Central memory CD8-positive, alpha-beta T cell (primary cell): ENCODE measurements at places on chromosomes 12 and 14.

DNA sequence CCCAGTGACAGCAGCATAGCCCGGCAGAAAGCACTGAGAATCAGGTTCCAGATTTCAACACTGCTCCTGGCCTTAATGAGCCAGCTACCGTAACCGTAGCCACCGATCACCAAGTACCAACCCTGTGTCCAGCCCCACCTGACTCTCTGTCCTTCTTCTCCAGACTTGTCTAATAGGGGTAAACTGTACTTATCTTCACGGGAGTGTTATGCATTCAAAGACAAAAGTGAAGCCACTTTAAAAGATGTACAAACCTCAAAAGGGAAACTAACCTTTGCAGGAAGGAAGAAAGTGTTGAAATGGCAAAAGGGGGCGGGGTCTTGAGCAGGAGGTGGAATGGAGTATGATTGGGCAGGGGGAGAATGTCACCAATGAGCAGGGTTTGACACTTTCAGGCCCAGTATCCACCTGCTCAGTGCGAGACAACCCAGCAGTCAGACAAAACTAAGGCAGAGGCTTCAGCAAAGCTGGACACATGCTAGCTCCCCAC lies 226.1 kb downstream of the CHST11 start:
- peak overlapping the region; percentile 40 for H3K4me3 ChIP-seq
- H3K36me3 ChIP-seq = peaks cover 10% of the 10 kb centered on the region
- DNase-seq = peak; percentile 73
- H3K27ac ChIP-seq = peak overlapping the region; percentile 72

GRCh38 chr14:94372021-94372605 lies 16.3 kb downstream of the SERPINA1 start:
- peaks cover 30% of the 10 kb centered on the region for H3K27me3 ChIP-seq
- H3K27ac ChIP-seq = peak overlapping the region; percentile 3
- H3K4me1 ChIP-seq = no peaks in the 10 kb centered on the region
- H3K36me3 ChIP-seq = peaks cover 4% of the 10 kb centered on the region
- no peak overlapping the region for H3K4me3 ChIP-seq

GRCh38 chr14:24194186-24194872 lies 912 bp downstream of the TM9SF1 start:
- peaks cover 54% of the 10 kb centered on the region for H3K4me1 ChIP-seq
- H3K27me3 ChIP-seq = no peaks in the 10 kb centered on the region
- peak overlapping the region; percentile 98 for H3K27ac ChIP-seq
- no peak for DNase-seq
- H3K36me3 ChIP-seq = peaks cover 38% of the 10 kb centered on the region

- peaks cover 88% of the 10 kb centered on the region for H3K27me3 ChIP-seq
- DNase-seq = no peak
- no peaks in the 10 kb centered on the region for H3K36me3 ChIP-seq
- H3K4me3 ChIP-seq = no peak overlapping the region
- H3K27ac ChIP-seq = no peak overlapping the region
Observed at GRCh38 chr14:99809360-99809759, 16.1 kb downstream of the EML1 start.

- H3K27me3 ChIP-seq = no peaks in the 10 kb centered on the region
- no peak for DNase-seq
- H3K4me3 ChIP-seq = no peak overlapping the region
- no peaks in the 10 kb centered on the region for H3K36me3 ChIP-seq
- no peaks in the 10 kb centered on the region for H3K4me1 ChIP-seq
Observed at GRCh38 chr14:57889245-57889644, 23.4 kb upstream of the SLC35F4 start.

DNA sequence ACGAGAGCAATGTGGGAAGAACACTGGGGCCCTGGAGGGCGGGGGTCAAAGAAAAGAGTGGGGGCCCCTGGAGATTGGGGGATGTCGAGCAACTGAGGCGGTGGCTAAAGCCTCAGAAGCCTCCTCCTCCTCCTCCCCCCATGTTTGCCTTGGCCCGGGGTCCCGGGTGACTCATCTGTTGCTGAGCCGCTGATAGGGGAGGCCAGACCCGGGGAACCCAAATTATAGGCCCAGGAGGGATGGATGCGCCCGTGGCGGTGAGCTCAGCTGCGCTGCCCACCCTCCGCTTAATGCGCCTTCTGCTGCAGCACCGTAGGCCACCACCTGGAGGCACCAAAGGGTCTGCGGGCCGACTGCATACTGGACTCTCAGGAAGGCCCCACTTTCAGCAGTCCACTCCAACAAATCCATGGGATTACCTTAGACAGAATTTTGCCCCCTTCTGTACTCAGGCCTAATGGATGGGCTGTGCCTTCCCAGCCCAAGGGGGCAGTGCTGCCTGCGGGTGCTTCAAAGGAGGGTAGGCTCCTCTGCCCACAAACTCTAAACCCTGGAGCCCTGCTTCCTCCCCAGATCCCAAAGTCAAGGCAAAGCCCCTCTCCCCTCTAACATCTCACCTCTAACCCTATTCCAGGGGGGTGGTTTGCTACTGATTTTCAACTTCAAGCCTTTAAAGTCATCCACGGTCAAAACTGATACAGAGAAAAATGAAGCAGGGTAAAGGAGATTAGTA lies 2.6 kb upstream of the WNT10B start:
- DNase-seq = no peak
- H3K36me3 ChIP-seq = peaks cover 17% of the 10 kb centered on the region
- H3K27ac ChIP-seq = no peak overlapping the region
- peaks cover 44% of the 10 kb centered on the region for H3K4me1 ChIP-seq
- no peak overlapping the region for H3K4me3 ChIP-seq
- H3K27me3 ChIP-seq = peaks cover 44% of the 10 kb centered on the region

- no peak for DNase-seq
- no peak overlapping the region for H3K27ac ChIP-seq
- no peak overlapping the region for H3K4me3 ChIP-seq
- H3K27me3 ChIP-seq = peaks cover 32% of the 10 kb centered on the region
Observed at GRCh38 chr12:124759841-124760503, 103.7 kb downstream of the SCARB1 start.

DNA sequence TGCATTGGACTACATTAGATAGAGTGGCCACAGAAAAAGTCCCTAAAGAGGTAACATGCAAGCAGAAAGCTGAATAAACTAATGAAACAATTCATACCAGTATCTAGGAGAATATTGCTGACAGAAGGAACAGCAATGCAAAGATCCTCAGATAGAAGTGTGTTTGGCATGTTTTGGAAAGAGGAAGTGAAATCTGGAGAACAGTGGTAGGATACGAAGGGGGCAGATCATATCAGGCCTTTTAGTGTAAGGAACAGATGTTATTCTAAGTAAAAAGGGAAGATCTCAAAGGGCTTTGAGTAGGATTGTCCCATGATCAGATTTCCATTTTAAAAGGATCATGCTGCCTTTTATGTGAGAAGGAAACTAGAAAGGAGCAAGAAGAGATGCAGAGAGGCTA lies 342.9 kb downstream of the PAWR start:
- no peak overlapping the region for H3K4me3 ChIP-seq
- H3K27me3 ChIP-seq = no peaks in the 10 kb centered on the region
- H3K27ac ChIP-seq = no peak overlapping the region
- no peaks in the 10 kb centered on the region for H3K4me1 ChIP-seq

- no peak overlapping the region for H3K4me3 ChIP-seq
- peak overlapping the region; percentile 11 for H3K27ac ChIP-seq
- no peak for DNase-seq
- H3K36me3 ChIP-seq = peaks cover 47% of the 10 kb centered on the region
Observed at GRCh38 chr12:50087995-50088394, 2.9 kb downstream of the SMARCD1 start.

DNA sequence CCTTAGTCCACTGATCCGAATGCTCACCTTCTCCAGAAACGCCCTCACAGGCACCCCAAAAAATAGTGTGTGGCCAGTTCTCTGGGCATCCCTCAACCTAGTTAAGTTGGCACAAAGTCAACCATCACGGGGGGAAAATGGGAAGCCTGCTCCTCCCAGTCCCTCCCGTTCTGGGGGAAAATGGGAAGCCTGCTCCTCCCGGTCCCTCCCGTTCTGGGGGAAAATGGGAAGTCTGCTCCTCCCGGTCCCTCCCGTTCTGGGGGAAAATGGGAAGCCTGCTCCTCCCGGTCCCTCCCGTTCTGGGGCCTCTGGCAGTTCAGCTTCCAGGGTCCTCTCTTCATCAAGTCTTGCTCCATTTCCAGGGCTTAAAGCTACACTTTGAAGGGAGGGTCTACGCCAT lies 106.1 kb downstream of the RIMBP2 start:
- H3K27ac ChIP-seq = no peak overlapping the region
- no peak for DNase-seq
- H3K4me1 ChIP-seq = no peaks in the 10 kb centered on the region
- H3K4me3 ChIP-seq = no peak overlapping the region
- no peaks in the 10 kb centered on the region for H3K36me3 ChIP-seq

DNA sequence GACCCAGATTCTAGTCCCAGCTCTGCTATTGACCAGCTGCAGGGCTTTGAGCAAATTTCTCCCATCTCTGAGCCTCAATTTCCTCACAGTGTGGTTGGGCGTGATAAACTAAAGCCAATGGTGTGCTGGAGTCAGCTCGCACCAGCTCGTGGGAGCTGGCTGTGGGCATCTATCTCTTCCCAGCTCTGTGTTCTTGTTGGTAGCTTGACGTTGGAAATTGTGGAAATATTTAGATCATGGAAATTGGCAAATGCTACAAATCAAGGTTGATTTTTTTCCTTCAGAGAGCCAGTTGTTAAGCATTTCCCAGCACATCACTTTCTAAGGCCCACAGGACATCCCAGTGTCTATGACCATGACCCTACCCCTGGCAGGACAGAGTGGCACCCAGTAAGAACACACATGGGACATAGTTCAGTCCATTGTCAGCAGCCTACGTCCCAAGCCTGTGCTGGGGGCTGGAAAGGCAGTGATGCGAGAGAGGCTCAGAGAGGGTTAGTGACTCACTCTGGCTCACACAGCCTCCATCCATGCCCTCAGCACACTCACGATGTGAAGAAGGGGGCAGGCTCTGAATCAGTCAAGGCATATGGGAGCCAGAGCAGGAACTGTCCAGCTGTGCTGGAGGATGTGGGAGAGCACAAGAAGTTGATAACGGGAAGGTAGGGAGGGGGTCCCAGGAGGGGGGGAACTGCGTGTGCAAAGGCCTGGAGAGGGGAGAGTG lies 77.6 kb downstream of the LGMN start:
- peaks cover 30% of the 10 kb centered on the region for H3K4me1 ChIP-seq
- H3K4me3 ChIP-seq = no peak overlapping the region
- peaks cover 31% of the 10 kb centered on the region for H3K36me3 ChIP-seq

DNA sequence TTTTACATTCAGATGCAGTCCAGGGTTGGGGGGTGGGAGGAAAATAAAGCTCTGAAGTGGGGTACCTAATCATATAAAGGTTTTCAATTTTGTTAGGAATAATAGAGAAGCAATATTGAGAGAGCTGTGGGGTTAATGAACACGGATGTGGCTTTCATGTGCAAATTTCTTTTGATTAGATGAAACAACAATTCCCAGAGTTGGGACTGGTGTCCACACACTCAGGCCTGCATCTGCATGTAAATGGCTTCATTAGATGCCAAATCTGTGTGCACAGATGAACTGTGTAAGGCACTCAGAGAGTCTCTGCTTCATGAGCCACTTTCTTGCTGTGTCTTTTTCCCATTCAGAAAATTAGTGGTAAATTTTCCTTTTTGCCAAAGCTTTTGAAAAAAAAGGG lies 377.1 kb upstream of the NOVA1 start:
- H3K4me3 ChIP-seq = no peak overlapping the region
- H3K4me1 ChIP-seq = no peaks in the 10 kb centered on the region
- no peak for DNase-seq
- H3K36me3 ChIP-seq = no peaks in the 10 kb centered on the region
- H3K27ac ChIP-seq = no peak overlapping the region

- peaks cover 23% of the 10 kb centered on the region for H3K4me1 ChIP-seq
- no peak overlapping the region for H3K4me3 ChIP-seq
Observed at GRCh38 chr12:32117316-32117715, 10.7 kb downstream of the BICD1 start.

DNA sequence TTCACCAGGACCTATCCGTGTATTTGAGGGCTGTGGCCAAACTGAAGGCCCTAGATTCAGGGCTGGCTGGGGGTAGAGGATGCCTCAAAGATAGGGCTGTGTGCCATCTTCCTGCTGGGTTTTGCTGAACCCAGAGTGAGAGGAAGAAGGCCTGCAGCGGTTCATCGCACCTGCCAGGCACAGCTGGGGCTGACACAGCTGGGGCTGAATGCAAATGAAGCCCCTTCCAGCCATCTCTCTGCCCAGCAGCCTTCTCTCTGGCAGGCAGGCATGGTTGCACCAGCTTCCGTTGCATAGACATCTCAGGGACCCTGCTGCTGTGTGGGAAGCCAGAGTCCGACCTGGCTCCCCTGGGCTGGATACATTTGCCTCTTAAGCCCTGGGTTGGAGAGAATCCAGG lies 152.4 kb downstream of the TSPAN9 start:
- no peak overlapping the region for H3K27ac ChIP-seq
- no peak overlapping the region for H3K4me3 ChIP-seq
- H3K36me3 ChIP-seq = peaks cover 2% of the 10 kb centered on the region
- no peaks in the 10 kb centered on the region for H3K4me1 ChIP-seq

DNA sequence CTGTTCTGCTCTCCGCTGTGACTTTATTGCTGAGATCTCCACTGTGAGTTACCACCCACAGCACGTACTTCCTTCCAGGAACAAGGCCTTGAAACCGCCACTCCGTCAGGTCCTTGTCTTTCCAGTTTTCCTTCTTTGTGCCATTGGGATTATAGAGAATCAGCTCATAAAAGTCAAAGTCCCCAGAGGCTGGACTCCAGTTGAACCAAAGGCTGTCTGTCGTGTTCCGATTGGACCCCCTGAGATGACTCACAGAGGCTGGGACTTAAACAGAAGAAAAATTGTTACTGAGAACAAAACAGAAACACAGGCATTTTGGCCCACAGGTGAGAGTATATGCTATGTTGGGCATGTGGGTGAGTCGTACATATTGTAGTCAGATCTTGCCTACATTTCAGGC lies 76.6 kb downstream of the PTPRB start:
- no peak for DNase-seq
- no peaks in the 10 kb centered on the region for H3K4me1 ChIP-seq
- H3K27ac ChIP-seq = no peak overlapping the region
- H3K36me3 ChIP-seq = no peaks in the 10 kb centered on the region

DNA sequence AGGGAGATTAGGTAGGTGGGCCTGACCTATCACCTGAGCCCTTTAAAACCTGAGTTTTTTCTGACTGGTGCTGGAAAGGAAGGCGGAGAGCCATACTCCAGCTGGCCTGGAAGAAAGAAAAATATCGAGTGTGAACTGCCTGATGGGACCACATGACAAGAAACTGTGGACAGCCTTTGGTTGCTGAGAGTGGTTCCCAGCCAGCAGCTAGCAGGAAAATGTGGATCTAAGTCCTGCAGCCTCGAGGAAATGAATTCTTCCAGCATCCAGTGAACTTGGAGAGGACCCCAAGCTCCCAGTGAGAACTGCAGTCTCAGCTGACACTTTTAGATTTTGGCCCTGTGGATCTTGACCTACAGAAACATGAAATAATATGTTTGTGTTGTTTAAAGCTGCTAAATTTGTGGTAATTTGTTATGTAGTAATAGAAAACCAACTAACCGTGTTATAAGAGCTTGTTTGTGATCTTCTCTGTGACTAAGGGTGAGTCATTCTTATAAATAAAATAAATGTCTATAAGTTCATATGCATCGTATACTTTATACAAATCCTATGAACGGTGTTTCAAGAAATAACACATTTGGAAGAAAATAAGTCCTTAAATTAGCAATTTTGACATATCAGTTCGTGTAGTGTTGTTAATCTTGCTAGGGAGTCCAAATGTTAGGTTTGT lies 359.6 kb downstream of the BMP4 start:
- DNase-seq = no peak
- H3K27me3 ChIP-seq = no peaks in the 10 kb centered on the region
- H3K27ac ChIP-seq = no peak overlapping the region
- no peaks in the 10 kb centered on the region for H3K36me3 ChIP-seq
